ENCODE measurements at places on chromosomes 5 and 9.

DNA sequence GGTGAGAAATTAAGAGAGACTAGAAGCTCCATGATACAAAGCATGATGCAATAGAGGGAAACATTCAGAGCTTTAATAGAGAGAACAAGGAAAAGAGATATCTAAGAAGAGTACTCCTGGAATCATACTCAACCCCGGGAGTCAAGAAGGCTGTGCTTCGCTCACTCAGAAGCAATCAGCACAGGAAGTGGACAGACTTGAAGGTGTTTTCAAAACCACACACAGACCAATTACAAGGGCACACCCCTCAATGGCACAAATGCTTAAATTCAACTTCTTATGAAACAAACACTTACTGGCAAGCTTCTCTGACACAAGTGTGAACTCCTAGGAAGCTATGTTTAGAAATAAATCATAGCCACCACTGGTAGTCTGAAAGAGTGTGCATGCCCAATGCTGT lies 462.3 kb downstream of the GABRG2 start:
- no peak for DNase-seq

DNA sequence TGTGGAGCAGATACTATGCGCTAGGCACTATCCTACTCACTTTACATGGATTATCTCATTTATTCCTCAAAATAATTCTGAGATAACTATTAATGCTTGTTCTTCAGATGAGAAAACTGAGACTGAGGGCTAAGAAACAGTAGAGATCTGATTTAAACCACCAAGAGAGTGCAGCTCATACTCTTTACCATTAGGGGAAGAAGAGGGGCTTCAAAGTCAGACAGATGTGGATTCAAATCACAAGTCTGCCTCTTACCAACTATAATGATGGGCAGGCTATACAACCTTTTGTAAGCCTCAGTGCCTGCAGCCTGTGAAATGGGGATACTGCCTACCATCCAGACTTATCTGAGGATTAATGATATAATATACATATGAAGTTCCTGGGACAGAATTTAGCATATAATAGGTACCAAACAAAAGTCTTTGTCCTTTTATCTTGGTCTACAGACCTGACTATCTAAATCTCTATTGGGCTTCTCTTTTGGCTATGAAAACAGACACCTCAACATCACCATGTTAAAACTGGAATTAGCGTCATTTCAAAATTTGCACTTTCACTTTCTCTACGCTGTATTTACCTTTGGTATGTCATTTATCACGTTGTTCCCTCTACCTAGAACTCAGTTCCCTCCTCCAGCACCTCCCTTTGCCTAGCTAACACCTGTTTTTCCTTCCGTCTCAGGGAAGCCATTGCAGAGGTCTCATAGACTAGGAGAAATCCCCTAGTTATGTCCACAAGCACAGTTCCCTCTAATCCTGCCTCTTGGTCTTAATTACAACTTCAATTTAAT lies 13.8 kb upstream of the TMEM267 start:
- no peak for DNase-seq

GRCh38 chr9:78292716-78293497 lies 4.0 kb upstream of the PSAT1 start:
- DNase-seq: no peak

- DNase-seq: no peak
Measured at GRCh38 chr9:133775291-133775690, 37.1 kb upstream of the SARDH start.
